ENCODE measurements at places on chromosomes 11 and 22. TPM values are rescaled to one million over a fixed set of nuclear protein-coding genes. Genes with fewer than 3 reads are reported as not detected.

GRCh38 chr11:1298695-1299492 is 10.5 kb downstream of the TOLLIP start:
- H3K36me3 ChIP-seq = no peaks in the 10 kb centered on the region
- H3K27me3 ChIP-seq = no peaks in the 10 kb centered on the region
- DNase-seq = peak; percentile 46
- H3K4me1 ChIP-seq = 0 out of 2 replicates have a peak, but pooled peaks cover 5% of the 10 kb centered on the region

DNA sequence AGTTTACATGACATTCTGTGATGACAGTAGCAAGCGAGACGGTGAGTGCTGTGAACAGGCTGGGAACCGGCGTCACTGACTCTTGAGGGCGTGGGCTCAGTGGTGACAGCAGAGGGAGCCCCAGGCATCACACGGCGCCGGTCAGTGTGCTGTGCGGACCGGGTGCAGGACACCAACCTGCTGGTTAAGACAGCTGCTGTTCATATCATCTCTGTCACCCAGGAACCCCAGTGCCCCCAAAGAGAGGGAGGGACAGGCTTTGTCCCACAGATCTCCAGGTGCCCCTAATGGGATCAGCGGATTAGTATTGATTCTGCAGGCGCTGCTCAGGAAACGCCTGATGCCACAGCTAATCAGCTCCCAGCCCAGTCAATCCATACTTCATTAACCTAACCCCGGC is 18.4 kb downstream of the B3GAT1 start:
- no peak overlapping the region for H3K4me3 ChIP-seq
- H3K27me3 ChIP-seq = no peaks in the 10 kb centered on the region
- H3K27ac ChIP-seq = no peak overlapping the region
- no peaks in the 10 kb centered on the region for H3K4me1 ChIP-seq

- H3K36me3 ChIP-seq = no peaks in the 10 kb centered on the region
- peak overlapping the region; percentile 86 for H3K27ac ChIP-seq
- no peaks in the 10 kb centered on the region for H3K27me3 ChIP-seq
- no peak for DNase-seq
Measured at GRCh38 chr11:92329646-92330045, 105.0 kb downstream of the FAT3 start.

DNA sequence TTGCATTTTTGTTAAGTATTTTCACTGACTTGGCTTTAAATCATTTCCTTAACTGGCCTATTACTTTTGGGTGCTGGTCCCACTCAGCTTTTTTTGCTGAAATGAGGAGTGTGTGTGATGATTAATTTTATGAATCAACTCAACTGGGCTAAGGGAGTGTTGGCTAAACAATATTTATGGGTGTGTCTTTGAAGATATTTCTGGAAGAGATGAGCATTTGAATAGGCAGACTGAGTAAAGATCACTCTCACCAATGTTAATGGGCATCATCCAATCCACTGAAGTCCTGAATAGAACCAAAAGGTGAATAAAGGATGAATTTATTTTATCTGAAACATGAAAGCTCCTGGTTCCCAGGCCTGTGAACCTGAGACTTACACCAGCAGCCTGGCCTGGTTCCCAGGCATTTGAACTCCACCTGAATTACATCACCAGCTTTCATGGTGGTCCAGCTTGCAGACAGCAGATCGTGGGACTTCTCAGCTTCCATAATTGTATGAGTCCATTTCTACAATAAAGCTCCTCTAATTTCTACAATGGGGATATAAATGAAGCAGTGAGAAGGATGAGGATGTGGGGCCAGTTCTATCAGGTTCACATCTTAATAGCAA is 241.3 kb upstream of the ZC3H12C start:
- no peaks in the 10 kb centered on the region for H3K27me3 ChIP-seq
- DNase-seq = no peak
- no peak overlapping the region for H3K27ac ChIP-seq
- H3K4me3 ChIP-seq = no peak overlapping the region
- H3K36me3 ChIP-seq = no peaks in the 10 kb centered on the region

- no peaks in the 10 kb centered on the region for H3K36me3 ChIP-seq
- no peak overlapping the region for H3K27ac ChIP-seq
- H3K4me3 ChIP-seq = no peak overlapping the region
- no peak for DNase-seq
Measured at GRCh38 chr11:78833237-78833636, 258.6 kb upstream of the NARS2 start.

PLEKHA7 gene
- total RNA-seq = 15.8 TPM

- no peak for DNase-seq
- H3K27ac ChIP-seq = no peak overlapping the region
- peaks cover 27% of the 10 kb centered on the region for H3K4me1 ChIP-seq
- H3K27me3 ChIP-seq = no peaks in the 10 kb centered on the region
- H3K4me3 ChIP-seq = no peak overlapping the region
Measured at GRCh38 chr11:44860346-44860745, 90.3 kb downstream of the TP53I11 start.

DNA sequence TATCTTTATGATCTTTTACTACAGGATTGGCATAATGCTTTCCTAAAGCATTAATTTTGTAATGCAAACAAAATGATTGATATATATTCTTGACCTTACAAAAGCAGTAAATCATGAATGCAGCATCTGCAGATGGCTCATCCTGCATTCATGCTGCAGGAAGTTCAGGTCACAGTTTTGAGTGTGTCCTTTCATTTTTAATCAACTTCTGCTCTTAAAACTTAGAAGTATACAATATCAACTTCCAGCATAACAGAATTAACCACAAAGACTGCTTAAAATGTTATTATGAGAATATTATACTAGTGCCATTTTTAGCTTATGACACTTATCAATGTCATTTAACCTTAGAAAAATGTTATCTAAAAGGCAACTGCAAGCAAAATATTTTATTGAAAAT is 54.0 kb downstream of the SLC36A4 start:
- no peak overlapping the region for H3K27ac ChIP-seq
- H3K36me3 ChIP-seq = no peaks in the 10 kb centered on the region
- H3K4me1 ChIP-seq = no peaks in the 10 kb centered on the region

GRCh38 chr11:15865212-15865987 is 490.9 kb downstream of the SOX6 start:
- peaks cover 9% of the 10 kb centered on the region for H3K4me1 ChIP-seq
- H3K4me3 ChIP-seq = no peak overlapping the region
- DNase-seq = no peak
- H3K36me3 ChIP-seq = no peaks in the 10 kb centered on the region
- H3K27me3 ChIP-seq = no peaks in the 10 kb centered on the region

B4GALNT4 gene
- total RNA-seq = 92.6 TPM

MMP12 gene
- total RNA-seq = not detected

DNA sequence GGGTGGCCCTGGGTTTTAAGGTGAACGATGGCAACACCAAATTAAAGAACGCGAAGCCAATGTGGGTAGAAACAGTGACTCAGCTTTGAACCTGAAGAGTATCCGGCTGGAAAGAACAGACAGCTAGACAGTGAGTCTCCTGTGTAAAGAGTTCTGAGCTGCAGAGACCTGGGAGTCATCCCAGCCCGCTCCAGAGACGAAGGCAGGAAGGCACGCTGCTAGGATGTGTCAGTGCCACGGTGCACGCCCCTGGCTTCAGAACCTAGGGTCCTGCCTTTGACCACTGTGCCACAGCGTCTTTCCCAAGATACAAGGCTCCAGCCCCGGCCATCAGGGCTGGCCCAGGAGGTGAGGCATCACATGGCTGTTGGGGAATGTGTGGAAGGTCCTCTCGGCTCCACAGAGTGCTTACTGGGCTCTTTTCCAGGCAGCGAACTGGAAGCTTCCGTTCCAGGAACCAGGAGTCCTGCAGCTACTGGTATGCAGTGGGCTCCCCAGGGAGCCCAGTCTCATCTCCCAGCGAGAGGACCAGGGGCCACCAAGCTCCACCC is 29.9 kb downstream of the LRFN4 start:
- no peak for DNase-seq
- no peaks in the 10 kb centered on the region for H3K27me3 ChIP-seq
- H3K27ac ChIP-seq = no peak overlapping the region
- H3K36me3 ChIP-seq = no peaks in the 10 kb centered on the region
- peaks cover 4% of the 10 kb centered on the region for H3K4me1 ChIP-seq
- no peak overlapping the region for H3K4me3 ChIP-seq

INSC gene
- total RNA-seq = 1.5 TPM

- H3K27me3 ChIP-seq = no peaks in the 10 kb centered on the region
- no peaks in the 10 kb centered on the region for H3K4me1 ChIP-seq
- no peak overlapping the region for H3K4me3 ChIP-seq
- H3K27ac ChIP-seq = no peak overlapping the region
- no peak for DNase-seq
- no peaks in the 10 kb centered on the region for H3K36me3 ChIP-seq
Measured at GRCh38 chr11:119853581-119854360, 124.8 kb upstream of the NECTIN1 start.

- H3K27ac ChIP-seq = no peak overlapping the region
- H3K27me3 ChIP-seq = no peaks in the 10 kb centered on the region
- DNase-seq = no peak
- H3K4me3 ChIP-seq = no peak overlapping the region
- H3K4me1 ChIP-seq = peaks cover 5% of the 10 kb centered on the region
Measured at GRCh38 chr11:8062781-8063257, 18.2 kb upstream of the TUB start.

MS4A15 gene
- total RNA-seq = not detected

DNA sequence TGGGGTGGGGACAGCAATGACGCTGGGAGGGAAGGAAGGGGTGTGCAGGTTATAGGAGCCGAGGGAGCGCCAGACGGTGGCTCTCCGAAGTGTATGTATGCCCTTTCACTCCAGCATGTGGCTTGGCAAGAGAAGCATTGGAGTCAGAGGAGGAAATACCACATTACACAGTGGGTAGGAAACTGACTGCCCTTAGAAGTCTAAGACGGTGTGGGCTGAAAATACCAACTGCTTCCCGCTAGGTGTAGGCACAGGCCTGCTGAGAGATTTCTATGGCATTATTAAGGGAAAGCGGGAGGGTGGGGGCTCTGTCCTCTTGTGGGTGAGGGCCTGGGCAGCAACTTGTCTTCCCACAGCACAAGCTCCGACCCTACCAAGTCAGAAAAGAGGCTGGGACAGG is 44.7 kb downstream of the CACNG2 start:
- H3K36me3 ChIP-seq = no peaks in the 10 kb centered on the region
- no peaks in the 10 kb centered on the region for H3K27me3 ChIP-seq
- no peaks in the 10 kb centered on the region for H3K4me1 ChIP-seq
- no peak overlapping the region for H3K4me3 ChIP-seq
- DNase-seq = no peak

MRGPRX3 gene
- total RNA-seq = not detected

ARHGAP20 gene
- total RNA-seq = 0.54 TPM

- DNase-seq = no peak
- H3K36me3 ChIP-seq = peaks cover 8% of the 10 kb centered on the region
- H3K27ac ChIP-seq = 0 out of 2 replicates have a peak overlapping the region, but pooled peaks have one; percentile 74
- no peak overlapping the region for H3K4me3 ChIP-seq
- H3K4me1 ChIP-seq = peaks cover 4% of the 10 kb centered on the region
Measured at GRCh38 chr11:129943036-129943435, 47.7 kb upstream of the NFRKB start.

DCHS1 gene
- total RNA-seq = 16.5 TPM

DNA sequence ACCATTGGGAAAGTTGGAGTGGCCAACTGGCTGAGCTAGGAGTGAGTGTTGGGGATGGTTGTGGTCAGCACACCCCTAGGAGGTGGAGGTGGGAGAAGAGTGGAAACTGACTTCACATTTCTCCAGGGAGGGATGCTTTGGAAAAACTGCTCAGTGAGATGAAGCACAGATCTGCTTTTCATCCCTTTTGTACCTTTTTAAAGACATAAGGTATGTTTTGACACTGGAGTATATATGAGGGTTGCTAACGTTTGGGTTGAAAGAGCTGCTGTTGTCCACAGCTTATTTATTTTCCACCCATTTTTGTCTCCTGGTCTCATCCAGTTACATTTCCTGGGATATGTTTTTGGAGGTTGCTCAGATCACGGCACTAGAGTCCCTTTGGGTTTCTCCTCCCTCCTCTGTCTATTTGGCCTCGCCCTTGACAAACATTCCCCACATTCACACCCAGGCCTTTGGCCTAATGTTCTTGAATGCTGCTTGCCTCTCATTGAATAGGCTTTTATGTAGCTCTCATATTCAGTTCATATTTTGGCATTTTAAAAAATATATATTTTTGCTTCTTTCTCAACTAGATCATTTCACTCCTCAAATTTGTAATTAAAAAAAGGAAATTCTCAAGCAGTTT is 8.3 kb downstream of the SREBF2 start:
- H3K4me3 ChIP-seq = no peak overlapping the region
- peak overlapping the region; percentile 74 for H3K27ac ChIP-seq
- H3K27me3 ChIP-seq = no peaks in the 10 kb centered on the region
- H3K36me3 ChIP-seq = peaks cover 17% of the 10 kb centered on the region
- no peak for DNase-seq
- H3K4me1 ChIP-seq = peaks cover 42% of the 10 kb centered on the region

DNA sequence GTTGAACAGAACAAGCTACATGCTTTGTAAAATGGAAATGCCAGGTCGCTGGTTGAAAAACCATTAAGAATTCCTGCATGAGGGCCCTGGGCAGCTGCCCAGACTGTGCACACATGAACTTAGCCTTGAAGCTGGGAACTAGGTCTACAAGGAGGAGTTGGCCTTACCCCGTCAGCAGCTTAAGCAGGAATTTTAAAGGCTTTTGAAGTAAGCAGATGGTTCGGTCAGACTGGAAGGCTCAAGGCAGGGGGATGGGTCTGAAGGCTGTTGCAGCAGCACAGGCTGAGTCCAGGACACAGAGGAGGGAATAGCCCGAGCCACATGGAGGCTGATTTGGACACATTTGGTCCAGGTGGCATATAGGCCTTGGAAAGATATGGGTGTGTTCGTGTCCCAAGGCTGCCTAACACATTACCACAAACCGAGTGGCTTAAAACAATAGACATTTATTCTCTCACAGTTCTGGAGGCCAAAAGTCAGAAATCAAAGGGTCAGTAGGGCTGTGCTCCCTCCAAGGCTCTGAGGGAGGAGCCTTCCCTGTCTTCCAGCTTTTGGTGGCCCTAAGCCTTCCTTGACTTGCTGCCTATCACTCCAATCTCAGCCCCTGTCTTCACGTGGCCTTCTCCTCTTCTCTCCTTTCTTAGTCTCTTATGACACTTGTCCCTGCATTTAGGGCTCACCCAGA is 11.6 kb downstream of the LIF start:
- no peak for DNase-seq
- no peaks in the 10 kb centered on the region for H3K36me3 ChIP-seq
- H3K4me3 ChIP-seq = no peak overlapping the region
- H3K27ac ChIP-seq = no peak overlapping the region
- peaks cover 32% of the 10 kb centered on the region for H3K4me1 ChIP-seq

- DNase-seq = no peak
- H3K4me3 ChIP-seq = no peak overlapping the region
Measured at GRCh38 chr11:115696563-115696962, 192.3 kb upstream of the CADM1 start.

NPTXR gene
- 13.4 TPM for total RNA-seq
